ENCODE measurements at places on chromosomes 11 and 22.
A peak's percentile ranks its signal among the peaks of the same experiment; 100 is the strongest.

DNA sequence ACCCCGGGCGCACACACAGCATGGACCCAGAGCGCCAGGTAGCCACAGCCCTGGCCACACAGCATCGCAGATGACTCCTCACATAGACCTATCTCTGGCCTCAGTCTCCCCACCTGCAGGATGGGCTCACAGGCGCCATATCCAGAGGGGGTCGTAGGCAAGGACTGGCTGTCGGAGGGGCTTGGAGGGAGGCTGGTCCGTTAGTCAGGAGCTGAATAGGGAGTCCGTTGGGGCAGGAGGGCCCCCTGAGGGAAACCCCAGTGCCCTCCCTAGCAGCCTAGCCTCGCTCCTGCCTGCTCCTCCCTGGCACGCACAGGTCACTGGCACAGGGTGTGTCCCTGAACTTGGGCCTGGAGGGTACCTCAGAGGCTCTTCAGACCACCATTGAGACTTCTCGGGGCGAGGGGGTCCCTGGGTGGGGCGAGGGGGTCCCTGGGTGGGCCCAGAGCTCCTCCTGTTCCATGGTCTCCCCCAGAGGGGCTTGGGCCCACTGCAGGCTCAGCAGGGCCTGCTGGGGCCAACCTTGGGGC, 2.0 kb downstream of the PLXNB2 start:
- peaks cover 83% of the 10 kb centered on the region for H3K4me1 ChIP-seq
- H3K4me3 ChIP-seq = peak overlapping the region; percentile 81
- no peak for DNase-seq
- no peak overlapping the region for H3K27ac ChIP-seq

DNA sequence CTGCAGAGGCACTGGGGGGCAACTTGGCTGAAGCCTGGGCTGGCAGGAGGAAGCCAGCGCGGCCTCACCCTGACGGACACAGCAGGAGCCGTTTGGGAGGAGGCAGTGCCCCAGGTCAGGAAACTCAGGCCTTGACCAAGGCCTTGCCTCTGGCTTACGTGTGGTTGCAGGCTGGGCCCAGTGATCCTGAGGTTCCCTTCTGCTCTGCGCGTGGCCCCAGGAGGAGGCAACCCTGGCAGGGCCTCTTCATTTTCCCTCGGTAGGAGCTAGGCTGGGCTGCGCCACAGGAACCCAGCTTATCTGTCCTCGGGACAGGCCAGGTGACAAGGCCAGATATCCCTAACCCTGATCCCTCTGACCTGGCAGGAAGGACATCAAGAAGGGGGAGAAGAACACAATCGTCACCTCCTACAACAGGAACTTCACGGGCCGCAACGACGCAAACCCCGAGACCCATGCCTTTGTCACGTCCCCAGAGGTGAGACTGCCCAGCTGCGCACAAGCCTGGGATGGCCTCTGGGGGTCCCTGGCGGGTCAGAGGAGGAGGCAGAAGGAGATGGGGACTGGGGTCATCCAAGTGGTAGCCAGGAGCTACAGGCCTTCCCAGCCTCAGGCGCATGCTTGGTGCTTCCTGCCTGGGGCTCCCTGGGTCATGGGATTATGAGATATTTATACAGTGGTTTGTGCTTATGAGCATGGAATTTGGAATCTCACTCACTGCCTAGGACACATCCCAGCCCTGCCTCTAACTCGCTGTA, 20.6 kb downstream of the POLR3H start:
- H3K36me3 ChIP-seq = peaks cover 59% of the 10 kb centered on the region
- H3K4me3 ChIP-seq = no peak overlapping the region
- no peaks in the 10 kb centered on the region for H3K27me3 ChIP-seq
- H3K27ac ChIP-seq = peak overlapping the region; percentile 58

- no peak overlapping the region for H3K27ac ChIP-seq
- peaks cover 53% of the 10 kb centered on the region for H3K27me3 ChIP-seq
- H3K4me1 ChIP-seq = no peaks in the 10 kb centered on the region
These were observed 510 bp downstream of the CHRDL2 start for GRCh38 chr11:74730571-74731260.

GRCh38 chr11:17102462-17102861, 25.0 kb upstream of the RPS13 start:
- H3K36me3 ChIP-seq = peaks cover 25% of the 10 kb centered on the region
- H3K4me3 ChIP-seq = no peak overlapping the region
- H3K4me1 ChIP-seq = no peaks in the 10 kb centered on the region
- DNase-seq = no peak

GRCh38 chr22:19852177-19852781, 2.4 kb downstream of the GNB1L start:
- H3K27me3 ChIP-seq = no peaks in the 10 kb centered on the region
- peaks cover 33% of the 10 kb centered on the region for H3K4me1 ChIP-seq
- DNase-seq = no peak
- no peak overlapping the region for H3K27ac ChIP-seq
- no peak overlapping the region for H3K4me3 ChIP-seq
- peaks cover 20% of the 10 kb centered on the region for H3K36me3 ChIP-seq

GRCh38 chr11:125955856-125956255, 10.0 kb downstream of the VSIG10L2 start:
- H3K27me3 ChIP-seq = peaks cover 23% of the 10 kb centered on the region
- H3K4me1 ChIP-seq = no peaks in the 10 kb centered on the region
- H3K36me3 ChIP-seq = no peaks in the 10 kb centered on the region
- no peak overlapping the region for H3K27ac ChIP-seq

DNA sequence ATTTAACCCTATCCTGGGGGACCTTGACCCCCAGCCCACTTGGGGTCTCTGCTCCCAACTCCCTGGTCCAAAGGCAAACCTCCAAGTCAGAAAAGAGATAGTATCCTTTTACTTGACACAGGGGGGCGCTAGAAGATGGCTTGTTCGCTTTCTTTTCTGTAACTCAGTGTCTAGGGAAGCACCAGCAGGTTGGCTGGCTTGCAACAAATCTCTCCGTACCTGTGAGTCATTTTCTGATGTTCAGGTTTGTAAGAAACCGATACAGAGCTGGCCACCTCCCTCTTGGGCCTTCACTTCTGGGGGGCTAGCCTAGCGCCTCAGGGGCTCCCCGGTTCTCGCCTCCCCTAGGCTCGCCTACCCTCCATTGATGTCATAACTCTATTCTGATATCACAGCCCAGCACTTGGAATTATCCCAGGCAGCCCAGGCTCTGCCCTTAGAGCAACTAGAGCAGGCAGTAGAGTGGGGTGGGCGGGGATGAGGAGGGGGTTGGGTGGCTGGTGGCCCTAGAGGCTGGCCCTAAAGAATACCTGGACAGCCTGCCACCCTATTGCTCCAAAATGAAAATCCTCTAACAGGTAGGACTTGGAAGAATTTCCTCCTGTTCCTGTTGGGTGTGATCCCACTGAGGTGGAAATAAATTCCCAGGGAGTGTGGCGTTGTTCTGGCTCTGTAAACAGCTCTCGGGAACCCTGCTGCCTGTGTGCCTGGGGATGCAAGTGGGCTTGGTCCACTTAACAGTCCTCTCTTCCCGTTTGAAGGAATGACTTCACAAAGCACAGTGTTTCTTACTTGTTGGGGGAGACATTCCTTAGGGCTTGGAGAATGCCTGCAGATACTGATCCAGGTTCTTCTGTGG, 69.4 kb downstream of the OSBP2 start:
- H3K4me3 ChIP-seq = no peak overlapping the region
- DNase-seq = peak; percentile 93
- H3K27me3 ChIP-seq = no peaks in the 10 kb centered on the region
- no peaks in the 10 kb centered on the region for H3K4me1 ChIP-seq
- H3K36me3 ChIP-seq = no peaks in the 10 kb centered on the region

- H3K27ac ChIP-seq = no peak overlapping the region
- H3K27me3 ChIP-seq = no peaks in the 10 kb centered on the region
- H3K4me1 ChIP-seq = no peaks in the 10 kb centered on the region
- no peaks in the 10 kb centered on the region for H3K36me3 ChIP-seq
These were observed 19.2 kb downstream of the PRR5 start for GRCh38 chr22:44721213-44721612.

GRCh38 chr11:37948258-37948657, 1350.2 kb upstream of the RAG2 start:
- H3K27ac ChIP-seq = no peak overlapping the region
- no peak for DNase-seq
- H3K4me3 ChIP-seq = no peak overlapping the region
- H3K27me3 ChIP-seq = no peaks in the 10 kb centered on the region
- no peaks in the 10 kb centered on the region for H3K36me3 ChIP-seq
- H3K4me1 ChIP-seq = no peaks in the 10 kb centered on the region

- no peak overlapping the region for H3K4me3 ChIP-seq
- H3K4me1 ChIP-seq = no peaks in the 10 kb centered on the region
- H3K36me3 ChIP-seq = no peaks in the 10 kb centered on the region
- DNase-seq = no peak
- no peak overlapping the region for H3K27ac ChIP-seq
- H3K27me3 ChIP-seq = no peaks in the 10 kb centered on the region
These were observed 17.4 kb downstream of the TTLL8 start for GRCh38 chr22:50040717-50041116.

DNA sequence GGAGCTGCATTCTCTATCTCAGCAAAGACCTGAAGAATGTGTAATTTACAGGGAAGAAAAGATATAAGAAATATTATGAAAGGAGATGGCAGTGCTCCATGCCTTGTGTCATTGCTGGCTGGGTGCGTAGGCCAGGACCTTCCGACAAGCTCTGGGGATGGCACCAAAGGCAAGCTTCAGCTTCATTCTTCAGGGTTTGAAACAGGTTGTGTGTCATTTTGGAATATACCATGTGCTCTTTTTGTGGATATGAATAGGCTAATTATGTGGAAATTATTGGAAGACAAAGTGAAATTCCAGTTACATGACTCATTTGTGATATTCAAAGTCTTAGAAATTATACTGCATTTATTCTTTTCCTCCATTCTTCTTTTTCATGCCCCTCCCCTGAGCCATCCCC, 5.7 kb upstream of the KIRREL3 start:
- H3K4me3 ChIP-seq = no peak overlapping the region
- peaks cover 19% of the 10 kb centered on the region for H3K27me3 ChIP-seq
- no peaks in the 10 kb centered on the region for H3K36me3 ChIP-seq
- no peak overlapping the region for H3K27ac ChIP-seq
- H3K4me1 ChIP-seq = no peaks in the 10 kb centered on the region
- no peak for DNase-seq

DNA sequence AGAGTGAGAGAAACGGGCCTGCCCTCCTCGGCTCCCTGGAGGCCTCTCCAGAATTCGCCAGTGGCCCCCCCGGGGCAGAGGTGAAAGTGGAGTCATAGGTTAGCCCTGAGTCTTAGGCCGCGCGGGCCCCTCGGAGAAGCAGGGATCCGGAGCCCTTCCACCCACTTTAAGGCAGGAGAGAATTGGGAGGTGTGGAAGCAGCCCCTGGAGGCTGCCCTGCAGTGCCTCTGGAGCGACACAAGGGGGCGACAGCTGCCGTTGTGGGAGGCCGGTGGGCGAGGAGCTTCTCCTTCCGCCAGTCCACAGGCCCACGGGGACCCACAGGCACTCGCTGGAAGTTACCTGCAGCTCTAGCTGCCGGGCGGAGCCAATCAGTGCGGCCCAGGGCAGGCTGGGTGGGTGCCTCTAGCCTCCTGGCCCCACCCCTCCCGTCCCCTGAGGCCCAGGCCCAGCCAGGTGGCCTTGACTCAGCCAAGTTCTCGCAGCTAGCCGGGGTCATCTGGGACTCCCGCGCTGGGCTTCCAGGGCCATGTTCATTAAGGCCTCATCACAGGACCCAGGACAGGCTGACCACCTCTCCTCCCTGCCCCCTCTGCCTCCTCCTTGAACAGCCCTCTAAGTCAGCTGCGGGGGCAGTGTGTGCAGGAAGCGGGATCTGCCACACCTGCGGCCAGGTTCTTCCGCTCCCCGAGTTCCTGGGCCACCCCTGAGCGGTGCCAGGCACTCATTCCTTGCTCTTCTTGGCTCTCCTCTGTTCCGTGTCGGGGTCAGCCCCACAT, 5.0 kb downstream of the DGKZ start:
- peak overlapping the region; percentile 56 for H3K27ac ChIP-seq
- H3K36me3 ChIP-seq = peaks cover 50% of the 10 kb centered on the region
- H3K4me1 ChIP-seq = peaks cover 11% of the 10 kb centered on the region
- H3K27me3 ChIP-seq = no peaks in the 10 kb centered on the region
- no peak overlapping the region for H3K4me3 ChIP-seq
- peak; percentile 80 for DNase-seq

DNA sequence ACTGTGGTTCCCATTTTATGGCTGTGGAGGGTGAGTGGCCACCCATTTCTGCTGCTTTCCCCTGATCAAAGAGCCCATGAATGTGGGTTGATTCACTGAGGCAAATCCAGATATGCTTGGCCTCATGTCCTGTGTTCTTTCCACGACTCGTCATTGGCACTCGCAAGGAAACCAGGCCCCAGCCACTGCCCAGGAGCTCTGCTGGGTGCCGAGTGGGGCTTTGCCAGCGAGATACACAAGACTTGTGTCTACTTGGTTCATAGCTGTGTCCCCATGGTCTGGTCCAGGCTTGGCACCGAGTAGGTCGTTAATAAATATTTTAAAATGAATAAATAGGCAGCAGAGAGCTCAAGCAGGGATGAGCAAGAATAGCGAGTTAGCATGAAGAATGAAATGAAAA, 1291.5 kb downstream of the TBC1D22A start:
- no peak overlapping the region for H3K27ac ChIP-seq
- H3K27me3 ChIP-seq = peaks cover 6% of the 10 kb centered on the region
- no peak for DNase-seq
- no peaks in the 10 kb centered on the region for H3K4me1 ChIP-seq

DNA sequence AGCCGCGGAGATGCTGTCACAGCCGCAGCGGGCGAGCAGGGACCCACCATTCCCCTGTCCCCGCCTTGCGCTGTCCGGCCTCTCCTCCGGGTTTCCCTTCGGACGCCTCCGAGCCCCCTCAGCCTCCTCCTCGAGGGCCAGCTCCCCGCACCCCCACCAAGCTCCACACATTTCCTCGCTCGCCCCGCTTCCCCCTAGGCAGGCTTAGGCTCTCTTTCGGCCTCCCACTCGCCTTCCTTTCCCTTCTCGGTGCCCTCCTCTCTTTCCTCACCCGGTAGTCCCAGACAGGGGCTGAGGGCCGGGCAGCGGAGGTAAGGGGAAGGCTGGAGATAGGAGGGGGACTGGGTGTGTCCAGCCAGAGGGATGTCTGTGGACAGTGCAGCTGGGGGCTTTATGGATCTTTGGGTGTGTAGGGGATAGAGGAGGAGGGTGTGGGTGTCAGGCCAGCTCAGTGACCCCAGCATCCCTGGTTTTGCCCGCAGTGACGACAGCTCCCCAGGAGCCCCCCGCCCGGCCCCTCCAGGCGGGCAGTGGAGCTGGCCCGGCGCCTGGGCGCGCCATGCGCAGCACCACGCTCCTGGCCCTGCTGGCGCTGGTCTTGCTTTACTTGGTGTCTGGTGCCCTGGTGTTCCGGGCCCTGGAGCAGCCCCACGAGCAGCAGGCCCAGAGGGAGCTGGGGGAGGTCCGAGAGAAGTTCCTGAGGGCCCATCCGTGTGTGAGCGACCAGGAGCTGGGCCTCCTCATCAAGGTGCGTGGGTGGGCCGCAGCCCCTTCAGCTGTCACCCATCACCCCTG, 1.6 kb downstream of the KCNK4 start:
- H3K4me1 ChIP-seq = peaks cover 12% of the 10 kb centered on the region
- peaks cover 83% of the 10 kb centered on the region for H3K27me3 ChIP-seq
- no peak overlapping the region for H3K27ac ChIP-seq

- peak; percentile 61 for DNase-seq
- H3K27ac ChIP-seq = no peak overlapping the region
- H3K36me3 ChIP-seq = no peaks in the 10 kb centered on the region
These were observed 14.0 kb upstream of the NECTIN1 start for GRCh38 chr11:119743006-119743405.

GRCh38 chr11:116162086-116162885, 610.5 kb downstream of the BUD13 start:
- no peak overlapping the region for H3K4me3 ChIP-seq
- no peaks in the 10 kb centered on the region for H3K36me3 ChIP-seq
- H3K27me3 ChIP-seq = no peaks in the 10 kb centered on the region
- H3K27ac ChIP-seq = no peak overlapping the region
- H3K4me1 ChIP-seq = no peaks in the 10 kb centered on the region

- DNase-seq = no peak
- H3K36me3 ChIP-seq = peaks cover 9% of the 10 kb centered on the region
- no peaks in the 10 kb centered on the region for H3K27me3 ChIP-seq
- H3K4me3 ChIP-seq = peak overlapping the region; percentile 72
- H3K4me1 ChIP-seq = peaks cover 16% of the 10 kb centered on the region
These were observed 871 bp upstream of the TOLLIP start for GRCh38 chr11:1310318-1310687.
